ENCODE measurements at places on chromosomes 3 and 15.

GRCh38 chr3:108130701-108131474 lies 40.1 kb upstream of the CD47 start:
- no peak for DNase-seq

DNA sequence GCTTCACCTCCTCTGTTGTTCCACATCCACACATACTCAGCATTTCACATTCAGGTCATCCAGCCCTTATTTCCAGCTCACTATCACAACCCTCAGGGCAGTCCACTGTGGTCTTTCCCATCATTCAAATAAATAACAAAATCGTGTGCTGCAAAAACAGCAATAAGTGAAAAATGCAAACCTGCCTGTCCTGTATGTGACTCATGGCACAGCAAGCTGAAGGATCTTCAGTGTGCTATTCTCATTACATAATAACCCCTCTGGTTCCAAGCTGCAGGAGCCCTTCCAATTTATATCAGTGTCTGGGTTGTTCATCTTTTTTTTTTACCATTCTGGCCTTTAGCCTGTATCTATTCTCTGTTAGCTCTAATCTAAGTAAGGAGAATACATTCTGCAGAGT lies 185.3 kb upstream of the UBE2E2 start:
- DNase-seq: no peak

DNA sequence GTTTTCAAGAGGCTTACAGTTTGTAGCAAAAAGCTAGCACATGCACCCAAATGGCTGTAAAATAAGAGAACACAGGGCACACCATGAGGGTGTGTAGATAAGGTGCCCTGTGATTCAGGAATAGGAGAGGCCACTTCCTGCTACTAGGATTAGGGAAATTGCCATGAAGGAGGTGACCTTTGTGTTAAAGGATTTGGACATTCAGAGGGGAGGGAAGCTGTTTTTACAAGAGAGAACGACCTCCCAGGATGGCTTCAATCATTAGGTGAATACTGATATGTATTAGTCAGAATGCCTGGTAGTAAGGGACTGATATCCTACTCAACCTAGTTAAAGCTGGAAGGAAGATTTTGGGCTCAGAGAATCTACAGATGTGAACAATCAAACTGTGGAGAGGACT lies 35.7 kb upstream of the ABHD17C start:
- DNase-seq: no peak

DNA sequence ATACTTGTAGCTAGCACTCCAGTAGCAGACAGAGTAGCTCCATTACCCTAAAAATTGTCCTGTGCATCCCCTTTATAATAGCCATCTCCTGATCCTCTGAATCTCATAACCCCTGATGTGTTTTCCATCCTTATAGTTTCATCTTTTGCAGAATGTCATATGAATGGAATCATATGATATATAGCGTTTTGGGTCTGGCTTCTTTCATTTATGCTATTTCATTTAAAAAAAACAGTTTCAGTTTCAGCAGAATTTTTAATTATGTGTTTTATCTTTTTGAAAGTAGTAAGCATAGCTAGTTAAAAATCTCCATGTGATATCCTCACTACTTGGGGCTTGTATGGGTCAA lies 132.7 kb downstream of the KLF13 start:
- no peak for DNase-seq

GRCh38 chr3:37386627-37387230 lies 212.3 kb upstream of the LRRFIP2 start:
- DNase-seq: no peak

DNA sequence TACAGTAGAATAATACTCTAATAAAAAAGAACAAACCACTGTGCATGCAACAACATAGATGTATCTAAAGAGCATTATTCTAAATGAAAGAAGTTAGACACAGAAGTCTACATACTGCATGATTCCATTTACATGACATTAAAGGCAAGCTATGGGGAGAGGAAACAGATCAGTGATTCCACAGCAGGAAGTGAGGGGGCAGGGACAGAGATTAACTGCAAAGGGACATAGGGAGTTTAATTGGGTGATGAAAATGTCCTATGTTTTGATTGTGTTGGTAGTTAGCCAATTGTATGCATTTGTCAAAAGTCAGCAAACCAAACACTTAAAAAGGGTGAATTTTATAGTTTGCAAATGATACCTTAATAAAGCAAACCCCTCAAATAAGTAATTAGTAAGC lies 13.8 kb downstream of the CRYGS start:
- DNase-seq: no peak

- DNase-seq: no peak
These were observed 195.9 kb upstream of the TBC1D5 start for GRCh38 chr3:17938313-17938712.

GRCh38 chr15:89728254-89728653 lies 22.8 kb downstream of the MESP1 start:
- no peak for DNase-seq

- no peak for DNase-seq
These were observed 190.0 kb upstream of the LINGO1 start for GRCh38 chr15:77822631-77823230.

GRCh38 chr3:72319194-72320094 lies 528.8 kb downstream of the SHQ1 start:
- DNase-seq: no peak

GRCh38 chr15:29003840-29004233 lies 118.1 kb downstream of the APBA2 start:
- DNase-seq: no peak

DNA sequence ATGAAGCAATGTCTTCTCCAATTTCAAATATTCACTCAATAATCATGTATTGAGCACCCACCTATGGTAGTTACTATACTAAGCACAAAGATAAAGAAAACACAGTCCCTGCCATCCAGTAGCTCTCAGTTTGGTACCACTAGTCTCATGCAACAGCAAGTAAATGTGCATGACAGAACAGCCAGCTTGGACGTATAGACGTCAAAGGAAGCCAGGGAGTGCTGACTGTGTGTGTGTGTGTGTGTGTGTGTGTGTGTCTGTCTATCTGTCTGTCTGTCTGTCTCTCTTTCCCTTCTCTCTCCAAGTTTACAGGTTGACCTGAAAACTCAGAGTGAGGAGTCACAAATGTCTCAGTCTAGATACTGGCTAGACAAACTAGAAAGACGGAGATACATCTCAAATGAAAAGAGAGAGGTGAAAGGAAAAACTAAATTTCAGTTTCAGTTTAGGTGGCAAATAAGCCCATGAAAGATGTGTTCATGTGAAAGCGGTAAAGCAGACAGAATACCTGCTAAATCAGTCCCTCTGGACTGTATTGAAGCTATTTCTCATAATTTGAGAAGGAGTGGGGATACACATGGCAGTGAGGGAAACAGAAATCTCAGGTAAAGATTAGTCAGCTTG lies 141.1 kb upstream of the PTPRG start:
- DNase-seq: no peak

GRCh38 chr15:100786901-100787566 lies 92.6 kb upstream of the ALDH1A3 start:
- DNase-seq: no peak

DNA sequence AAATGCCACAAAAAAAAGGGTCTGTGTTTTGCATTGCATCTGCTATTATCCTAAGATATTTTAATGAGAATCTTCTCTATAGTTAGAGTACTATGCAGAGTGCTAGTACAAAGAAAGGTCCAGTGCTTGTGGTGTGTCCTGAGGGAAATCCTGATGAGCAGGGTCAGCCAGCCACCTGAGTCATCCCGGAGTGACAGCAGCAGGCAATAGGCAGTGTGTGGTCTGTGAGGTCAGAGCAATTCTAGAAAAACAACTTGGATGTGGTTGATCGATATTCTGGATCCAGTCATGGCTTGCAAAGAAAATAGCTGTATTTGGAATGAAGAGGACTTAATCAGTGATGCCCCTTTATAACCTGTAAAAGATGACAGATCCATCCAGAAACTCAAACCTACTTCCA lies 119.2 kb downstream of the CTNNB1 start:
- DNase-seq: no peak

- DNase-seq: no peak
These were observed 131.1 kb upstream of the GADL1 start for GRCh38 chr3:31025541-31025940.

- DNase-seq: no peak
These were observed 31.9 kb downstream of the CRTC3 start for GRCh38 chr15:90561344-90562244.

GRCh38 chr15:32743411-32744140 lies 25.8 kb downstream of the GREM1 start:
- no peak for DNase-seq

GRCh38 chr3:181564222-181564621 lies 147.5 kb upstream of the SOX2 start:
- DNase-seq: no peak

GRCh38 chr15:89781055-89781454 lies 4.9 kb downstream of the MESP2 start:
- no peak for DNase-seq

GRCh38 chr3:146803745-146804144 lies 198.6 kb upstream of the PLSCR5 start:
- DNase-seq: no peak

- DNase-seq: no peak
These were observed 37.4 kb downstream of the CFAP92 start for GRCh38 chr3:128956440-128956839.

DNA sequence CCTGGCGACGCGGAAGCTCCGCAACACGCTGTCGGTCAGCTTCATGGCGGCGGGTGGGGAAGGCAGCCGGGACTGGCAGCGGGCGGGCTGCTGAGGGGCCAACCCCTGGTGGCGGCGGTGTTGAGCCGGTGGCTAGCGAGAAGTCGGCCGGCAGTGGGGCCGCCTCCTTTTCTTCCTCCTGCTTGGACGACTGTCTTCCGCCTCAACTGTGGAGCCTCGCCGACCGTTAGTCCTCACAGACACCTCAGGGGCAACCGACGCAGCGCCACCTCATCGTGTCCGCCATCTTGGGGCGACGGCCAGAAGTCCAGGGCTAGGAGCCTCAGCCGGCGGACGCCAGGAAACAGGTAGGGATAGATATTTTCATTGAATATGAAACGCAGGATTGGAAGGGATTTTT lies 875.1 kb downstream of the NSUN3 start:
- no peak for DNase-seq

DNA sequence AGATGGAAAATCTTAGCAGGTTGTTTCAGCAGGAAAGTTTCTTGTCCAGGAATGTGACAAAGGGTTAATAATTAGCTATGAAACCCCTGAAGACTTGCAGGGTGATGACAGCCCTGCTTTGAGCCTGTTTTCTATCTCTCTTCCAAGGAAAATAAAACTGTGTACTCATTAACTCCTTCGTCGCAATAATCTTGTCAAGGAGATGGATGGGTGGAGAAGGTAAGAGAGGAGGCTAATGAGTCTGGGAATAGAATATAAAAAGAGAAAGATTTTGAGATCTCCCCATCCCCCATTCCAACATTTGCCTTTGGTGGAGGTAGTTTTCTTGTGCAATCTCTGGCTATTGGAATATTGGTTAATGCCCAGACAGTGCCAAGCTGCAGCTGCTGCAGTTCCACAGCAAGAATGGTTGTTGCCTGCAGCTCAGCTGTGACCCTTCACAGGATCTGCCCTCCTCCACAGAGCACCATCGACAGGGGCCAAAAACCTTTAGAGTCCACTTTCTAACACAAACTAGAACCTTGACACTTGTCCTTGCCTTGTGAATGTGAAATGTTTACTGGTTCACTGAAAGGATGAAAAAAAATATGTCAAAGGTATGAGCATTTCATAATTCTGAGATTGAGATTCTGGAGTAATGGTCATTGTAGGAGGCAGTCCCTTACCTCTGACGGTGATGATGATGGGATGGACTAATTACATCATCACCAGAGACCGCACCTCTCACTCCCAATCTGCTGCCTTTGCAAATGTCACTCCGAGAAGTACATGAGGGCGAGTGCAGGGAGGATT lies 4.2 kb upstream of the LRIG1 start:
- DNase-seq: no peak

DNA sequence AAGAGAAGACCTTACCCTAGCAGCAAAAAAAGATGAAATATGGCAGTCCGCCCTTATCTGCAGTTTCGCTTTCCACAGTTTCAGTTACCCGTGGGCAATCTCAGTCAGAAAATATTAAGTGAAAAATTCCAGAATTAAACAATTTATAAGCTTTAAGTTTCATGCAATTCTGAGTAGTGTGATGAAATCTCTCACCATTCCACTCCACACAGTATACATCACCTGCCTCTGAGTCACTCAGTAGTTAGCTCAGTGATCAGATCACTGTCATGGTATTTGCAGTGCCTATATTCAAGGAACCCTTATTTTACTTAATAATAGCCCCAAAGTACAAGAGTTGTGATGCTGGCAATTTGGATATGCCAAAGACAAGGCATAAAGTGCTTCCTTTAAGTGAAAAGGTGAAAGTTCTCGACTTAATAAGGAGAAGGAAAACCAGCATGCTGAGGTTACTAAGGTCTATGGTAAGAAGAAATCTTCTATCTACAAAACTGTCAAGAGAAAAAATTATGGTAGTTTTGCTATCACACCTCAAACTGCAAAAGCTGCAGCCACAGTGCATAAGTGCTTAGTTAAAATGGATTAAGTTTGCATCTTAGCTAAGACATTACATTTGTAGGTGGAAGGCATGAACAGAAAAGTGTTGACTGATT lies 48.1 kb downstream of the HSPBAP1 start:
- DNase-seq: no peak

DNA sequence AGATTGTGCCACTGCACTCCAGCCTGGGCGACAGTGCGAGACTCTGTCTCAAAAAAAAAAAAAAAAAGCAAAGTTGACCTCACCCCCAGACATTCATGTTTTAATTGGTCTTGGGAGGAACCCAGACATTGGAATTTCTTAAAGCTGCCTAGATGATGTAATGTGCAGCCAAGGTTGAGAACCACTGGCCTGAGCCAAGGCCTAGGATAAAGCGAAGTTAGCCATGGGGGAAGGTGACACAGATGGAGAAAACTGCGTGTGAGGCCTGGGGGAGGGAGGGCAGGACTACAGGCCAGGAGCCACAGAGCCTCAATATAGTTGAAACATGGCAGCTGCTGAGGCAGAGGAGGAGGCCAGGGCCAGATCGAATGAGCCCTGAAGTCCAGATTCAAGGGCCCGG lies 21.0 kb downstream of the GLB1 start:
- no peak for DNase-seq

DNA sequence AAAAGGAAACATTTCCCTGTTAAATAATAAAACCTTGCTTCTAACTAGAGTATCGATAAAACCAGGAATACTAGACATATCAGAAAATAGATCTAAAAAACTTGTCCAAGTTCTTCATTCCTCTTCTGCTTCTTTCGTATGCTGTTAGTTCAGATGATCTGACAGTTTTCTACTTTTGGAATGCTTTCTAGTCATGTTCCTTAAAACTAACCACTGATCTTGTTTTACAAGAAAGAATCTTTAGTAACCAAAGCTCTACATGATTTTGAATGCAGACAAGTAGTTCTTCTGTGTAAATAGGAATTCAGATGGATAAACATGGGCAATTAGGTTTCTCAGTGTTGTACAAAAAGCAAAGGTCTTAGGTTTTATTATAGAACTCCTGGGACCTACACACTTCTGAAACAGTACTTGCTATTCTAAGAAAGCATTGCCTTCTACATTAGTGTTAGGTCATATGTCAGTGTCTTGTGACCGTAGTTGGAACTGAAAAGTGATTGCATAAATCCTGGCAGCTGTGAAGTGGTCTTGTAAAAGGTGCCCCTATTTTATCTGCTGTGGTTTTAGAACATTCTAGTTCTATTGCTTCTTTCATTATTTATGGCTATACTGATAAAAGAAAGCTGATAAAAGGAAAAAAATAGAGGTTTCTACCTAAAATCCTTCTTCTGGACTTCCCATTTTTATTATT lies 40.7 kb downstream of the SNRK start:
- no peak for DNase-seq
